ENCODE measurements at places on chromosomes 3 and 15.
A peak's percentile ranks its signal among the peaks of the same experiment; 100 is the strongest.

DNA sequence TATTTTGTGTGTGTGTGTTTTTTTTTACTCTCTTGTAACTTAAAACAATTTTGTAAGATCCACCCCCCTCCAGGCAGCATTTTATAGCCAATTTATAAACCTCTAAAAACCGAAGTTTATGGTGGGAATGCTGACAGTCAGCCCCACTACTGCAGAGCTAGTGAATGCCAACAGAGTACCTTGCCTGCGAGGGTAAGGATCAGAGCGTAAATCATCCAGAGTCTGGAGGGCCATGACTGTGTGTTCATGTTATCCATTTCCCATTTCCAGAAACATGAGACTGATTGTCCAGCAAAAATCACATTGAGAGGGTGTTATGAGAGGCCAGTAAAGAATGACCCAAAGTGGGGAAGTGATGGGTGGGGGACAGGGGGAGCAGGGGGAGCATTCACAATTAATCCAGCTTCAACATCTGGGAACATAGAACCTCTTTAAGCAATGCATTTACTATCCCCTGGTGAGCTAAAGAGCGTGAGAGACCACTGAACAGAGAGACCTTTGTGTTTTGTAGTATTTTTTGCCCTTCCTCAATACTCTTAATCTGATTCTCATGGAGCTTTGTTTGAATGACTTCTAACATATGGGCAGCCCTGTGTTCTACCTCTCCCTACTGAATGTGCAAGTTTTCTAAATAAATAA is 464.5 kb downstream of the RBMS3 start:
- H3K4me3 ChIP-seq = no peak overlapping the region
- no peaks in the 10 kb centered on the region for H3K36me3 ChIP-seq

GRCh38 chr3:24639481-24640329 is 145.1 kb upstream of the THRB start:
- H3K4me1 ChIP-seq = no peaks in the 10 kb centered on the region
- no peak overlapping the region for H3K4me3 ChIP-seq
- no peaks in the 10 kb centered on the region for H3K36me3 ChIP-seq
- H3K27me3 ChIP-seq = no peaks in the 10 kb centered on the region
- DNase-seq = no peak

- H3K36me3 ChIP-seq = no peaks in the 10 kb centered on the region
- no peaks in the 10 kb centered on the region for H3K4me1 ChIP-seq
- no peaks in the 10 kb centered on the region for H3K27me3 ChIP-seq
- no peak overlapping the region for H3K27ac ChIP-seq
- H3K4me3 ChIP-seq = no peak overlapping the region
Measured at GRCh38 chr3:64645243-64645642, 42.6 kb downstream of the ADAMTS9 start.

DNA sequence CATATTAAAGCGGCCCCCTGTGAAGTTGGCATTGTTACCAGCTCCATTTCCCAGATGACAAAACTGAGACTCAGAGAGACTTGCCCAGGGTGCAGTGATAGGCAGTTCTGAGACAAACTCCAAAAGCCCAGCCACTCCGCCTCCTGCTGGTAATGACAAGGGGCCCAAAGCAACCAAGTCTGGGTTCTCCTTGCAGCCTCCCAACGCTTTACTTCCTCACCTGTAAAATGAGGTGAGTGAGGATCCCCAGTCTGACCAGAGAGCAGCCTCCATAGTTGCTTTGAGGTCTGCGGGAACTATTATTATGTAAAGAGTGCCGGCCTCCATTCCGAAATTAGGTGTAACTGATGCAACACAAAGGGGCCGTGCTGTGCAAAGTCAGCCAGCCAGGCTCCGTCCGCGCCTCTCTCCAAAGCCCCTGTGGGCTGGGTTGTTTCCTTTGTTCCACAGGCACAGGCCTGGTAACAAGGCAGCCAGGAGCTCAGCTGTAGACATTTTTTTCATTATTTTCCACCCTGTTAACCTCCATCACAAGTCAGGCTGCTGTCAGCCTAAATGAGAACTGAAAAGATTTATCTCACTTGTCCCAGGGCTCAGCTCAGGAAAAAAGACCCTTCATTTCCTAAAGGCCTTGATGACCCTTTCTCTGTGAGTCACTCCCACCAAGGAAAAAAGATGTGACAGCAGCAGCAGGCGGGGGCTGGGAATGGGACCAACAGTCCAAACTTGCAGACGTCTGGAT is 139.1 kb upstream of the RAD18 start:
- no peak overlapping the region for H3K4me3 ChIP-seq
- no peaks in the 10 kb centered on the region for H3K36me3 ChIP-seq
- no peak for DNase-seq
- no peaks in the 10 kb centered on the region for H3K27me3 ChIP-seq
- no peaks in the 10 kb centered on the region for H3K4me1 ChIP-seq
- H3K27ac ChIP-seq = no peak overlapping the region

DNA sequence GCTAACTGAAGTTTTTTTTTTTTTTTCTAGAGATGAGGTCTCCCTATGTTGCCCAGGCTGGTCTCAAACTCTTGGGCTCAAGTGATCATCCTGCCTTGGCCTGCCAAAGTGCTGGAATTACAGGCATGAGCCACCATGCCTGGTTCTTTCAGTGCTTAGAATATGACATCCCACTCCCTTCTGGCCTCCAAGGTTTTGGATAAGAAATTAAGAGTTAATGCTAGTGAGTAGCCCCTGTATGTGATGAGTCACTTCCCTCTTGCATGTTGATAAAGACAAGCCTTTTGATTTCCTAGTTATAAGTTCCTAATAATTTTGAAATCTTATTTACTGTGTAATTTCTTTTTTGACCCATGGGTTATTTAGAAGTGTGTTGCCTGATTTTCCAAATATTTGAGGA is 35.7 kb upstream of the DNAJC19 start:
- DNase-seq = no peak
- no peak overlapping the region for H3K27ac ChIP-seq
- H3K4me1 ChIP-seq = no peaks in the 10 kb centered on the region
- peaks cover 2% of the 10 kb centered on the region for H3K36me3 ChIP-seq

GRCh38 chr3:76308541-76308940 is 523.2 kb upstream of the ZNF717 start:
- H3K4me1 ChIP-seq = no peaks in the 10 kb centered on the region
- no peak overlapping the region for H3K4me3 ChIP-seq
- H3K27me3 ChIP-seq = no peaks in the 10 kb centered on the region

GRCh38 chr15:73926219-73927002 is at the start of gene LOXL1:
Gene LOXL1, plus strand, starts transcription at chr15:73926462. Its CDS starts 322 bp downstream, at chr15:73926784.
- no peaks in the 10 kb centered on the region for H3K27me3 ChIP-seq
- H3K4me3 ChIP-seq = peak within 1 kb of the TSS; percentile 62
- no peaks in the 10 kb centered on the region for H3K36me3 ChIP-seq
- H3K4me1 ChIP-seq = peaks cover 51% of the 10 kb centered on the region
- no peak within 1 kb of the TSS for H3K27ac ChIP-seq

GRCh38 chr3:108833611-108834010 is 11.0 kb downstream of the TRAT1 start:
- peaks cover 11% of the 10 kb centered on the region for H3K36me3 ChIP-seq
- H3K27ac ChIP-seq = peak overlapping the region; percentile 94
- H3K27me3 ChIP-seq = no peaks in the 10 kb centered on the region
- peak overlapping the region; percentile 63 for H3K4me3 ChIP-seq
- H3K4me1 ChIP-seq = peaks cover 88% of the 10 kb centered on the region

DNA sequence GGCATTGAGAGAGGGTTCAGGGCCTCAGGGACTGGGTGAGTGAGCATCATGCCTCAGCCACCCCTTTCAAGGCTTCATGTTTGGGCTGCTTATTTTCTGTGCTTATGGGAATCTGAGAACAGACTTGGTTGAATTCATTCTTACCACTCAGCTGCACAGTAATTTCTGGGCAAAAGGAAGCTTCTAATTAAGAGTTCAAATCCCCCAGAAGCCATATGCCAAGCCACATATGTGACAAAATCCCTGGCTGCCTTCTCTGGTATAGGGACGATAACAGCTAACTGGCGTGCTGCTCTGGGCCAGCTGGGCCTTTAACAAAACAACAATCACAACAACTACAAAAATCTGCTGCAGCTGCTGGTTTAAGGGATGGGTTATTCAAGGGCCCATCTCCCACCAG is 181.0 kb upstream of the ANKRD28 start:
- H3K4me1 ChIP-seq = no peaks in the 10 kb centered on the region
- no peak for DNase-seq
- peaks cover 3% of the 10 kb centered on the region for H3K27me3 ChIP-seq
- H3K4me3 ChIP-seq = no peak overlapping the region
- H3K27ac ChIP-seq = no peak overlapping the region

DNA sequence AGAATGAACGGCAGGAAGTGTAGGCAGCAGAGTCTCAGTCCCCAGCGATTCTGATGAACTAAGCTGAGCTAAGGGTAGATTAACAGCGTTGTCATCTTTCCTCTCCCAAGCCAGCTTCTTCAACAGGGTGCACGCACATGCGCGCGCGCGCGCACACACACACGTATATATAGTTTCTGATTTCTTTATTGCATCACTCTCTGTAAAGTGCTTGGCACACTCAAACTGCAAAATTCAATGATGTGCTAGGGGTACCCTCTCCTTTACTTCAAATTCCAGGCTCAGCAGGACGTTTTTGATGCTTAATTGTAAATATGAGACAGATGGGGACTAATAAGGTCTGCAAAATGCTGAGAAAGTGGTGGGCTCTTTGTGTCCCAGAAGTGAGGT is 26.1 kb upstream of the VPS8 start:
- H3K4me1 ChIP-seq = peaks cover 26% of the 10 kb centered on the region
- H3K27ac ChIP-seq = no peak overlapping the region
- H3K27me3 ChIP-seq = peaks cover 3% of the 10 kb centered on the region

DNA sequence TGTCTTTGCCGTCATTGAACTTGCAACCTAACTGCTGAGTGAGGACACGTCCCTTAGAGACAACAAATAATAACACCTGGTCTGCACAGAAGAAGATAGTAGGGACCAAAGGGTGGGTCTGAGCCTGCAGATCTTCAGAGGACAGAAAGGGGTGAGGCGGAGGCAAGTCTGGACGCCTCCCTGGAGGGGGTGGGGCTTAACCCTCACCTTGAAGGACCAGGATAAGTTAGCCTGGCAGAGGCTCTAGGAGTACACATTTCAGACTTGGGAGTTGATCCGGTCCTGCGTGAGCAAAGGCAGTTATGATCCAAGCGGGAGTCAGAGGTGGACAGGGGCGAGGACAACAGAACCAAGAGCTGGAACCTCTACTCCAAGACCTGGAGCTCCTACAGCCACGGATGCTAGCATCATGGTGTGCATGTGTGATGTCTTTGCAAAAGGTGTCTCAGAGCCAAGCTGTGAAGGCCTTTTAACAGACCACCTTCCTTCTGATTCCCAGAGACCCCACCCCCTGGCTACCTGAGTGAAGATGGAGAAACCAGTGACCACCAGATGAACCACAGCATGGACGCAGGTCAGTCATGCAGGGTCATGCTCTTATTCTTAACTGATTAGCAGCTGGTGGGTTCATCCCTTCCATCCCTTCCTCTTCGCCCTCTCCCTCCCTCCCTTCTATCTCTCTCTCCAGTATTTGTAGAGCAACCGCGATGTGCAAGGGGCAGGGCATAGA is 88.0 kb downstream of the AAGAB start:
- H3K27me3 ChIP-seq = no peaks in the 10 kb centered on the region
- peaks cover 22% of the 10 kb centered on the region for H3K4me1 ChIP-seq
- peaks cover 67% of the 10 kb centered on the region for H3K36me3 ChIP-seq
- peak overlapping the region; percentile 18 for H3K27ac ChIP-seq

DNA sequence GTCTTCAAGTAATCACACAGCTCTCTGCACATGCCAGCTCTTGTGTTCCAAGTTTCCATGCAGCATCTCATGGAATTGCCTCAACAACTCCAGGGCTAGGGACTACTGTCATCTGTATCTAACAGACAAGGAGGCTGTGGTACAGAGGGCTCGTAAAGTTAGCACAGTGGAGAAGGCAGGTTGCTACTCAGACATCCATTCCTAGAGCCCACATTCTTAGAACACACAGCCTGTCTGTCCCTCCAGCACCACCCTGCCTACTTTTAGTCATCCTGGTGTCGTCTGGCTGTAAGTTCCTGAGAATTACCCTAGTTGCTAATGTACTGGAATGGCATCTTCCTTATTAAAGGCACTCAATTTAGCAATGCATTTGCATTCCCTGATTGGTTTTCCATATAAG is 862.5 kb downstream of the FHIT start:
- H3K4me3 ChIP-seq = no peak overlapping the region
- no peaks in the 10 kb centered on the region for H3K27me3 ChIP-seq
- DNase-seq = no peak
- no peaks in the 10 kb centered on the region for H3K4me1 ChIP-seq
- H3K36me3 ChIP-seq = no peaks in the 10 kb centered on the region
- no peak overlapping the region for H3K27ac ChIP-seq

- peaks cover 2% of the 10 kb centered on the region for H3K36me3 ChIP-seq
- H3K4me3 ChIP-seq = no peak overlapping the region
- no peak for DNase-seq
- no peak overlapping the region for H3K27ac ChIP-seq
- no peaks in the 10 kb centered on the region for H3K27me3 ChIP-seq
Measured at GRCh38 chr15:67784856-67785430, 40.4 kb upstream of the SKOR1 start.

DNA sequence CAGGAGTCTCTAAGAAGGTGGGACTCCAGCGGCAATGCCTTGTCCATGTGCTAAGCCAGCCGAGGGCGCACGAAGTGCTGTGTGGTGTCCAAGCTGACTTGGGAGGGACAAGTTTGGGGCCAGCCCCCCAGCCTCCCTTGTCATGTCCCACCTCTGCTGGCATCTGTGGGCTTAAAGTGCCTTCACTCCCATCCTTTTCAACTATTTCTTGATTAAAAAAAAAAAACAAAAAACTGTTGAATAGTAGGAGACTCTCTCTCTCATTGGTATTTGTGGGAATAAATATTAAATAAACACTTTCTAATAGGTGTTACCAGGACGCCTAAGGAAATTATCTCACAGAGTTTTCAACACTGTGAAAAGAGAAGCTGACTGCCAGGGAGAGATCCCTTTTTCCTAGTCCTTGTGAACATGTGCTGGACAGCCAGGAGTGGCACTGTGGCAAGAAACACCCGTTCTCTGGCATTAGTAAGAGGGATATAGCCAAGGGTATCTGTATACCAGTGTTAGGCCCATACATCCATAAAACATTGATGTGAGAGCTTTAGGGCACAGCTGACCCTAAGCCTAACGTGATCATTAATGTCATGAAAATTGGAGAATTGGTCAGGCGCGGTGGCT is 158.0 kb downstream of the IGF1R start:
- peaks cover 3% of the 10 kb centered on the region for H3K36me3 ChIP-seq
- H3K4me1 ChIP-seq = peaks cover 26% of the 10 kb centered on the region
- no peaks in the 10 kb centered on the region for H3K27me3 ChIP-seq
- no peak for DNase-seq
- no peak overlapping the region for H3K4me3 ChIP-seq
- no peak overlapping the region for H3K27ac ChIP-seq

DNA sequence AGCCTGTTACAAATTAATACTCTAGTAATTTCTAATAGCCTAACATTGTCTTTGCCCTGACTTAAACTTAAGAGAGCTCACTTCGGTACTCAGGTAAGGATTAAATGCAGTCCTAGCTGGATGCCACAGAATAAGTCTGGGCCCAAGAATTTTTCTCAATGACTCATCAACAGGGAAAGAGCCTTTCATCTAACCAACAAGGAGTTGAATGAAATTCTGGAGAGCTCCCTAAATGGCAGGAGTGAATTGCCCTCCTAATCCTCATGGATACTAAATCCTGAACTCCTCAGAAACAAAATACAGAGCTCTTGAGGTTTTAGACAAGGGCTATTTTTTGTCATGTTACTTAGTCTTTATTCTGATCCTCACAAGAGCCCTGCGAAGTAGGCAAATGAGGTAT is 159.5 kb downstream of the PLCH1 start:
- no peak for DNase-seq
- H3K27ac ChIP-seq = no peak overlapping the region
- H3K27me3 ChIP-seq = peaks cover 8% of the 10 kb centered on the region
- H3K36me3 ChIP-seq = no peaks in the 10 kb centered on the region
- H3K4me1 ChIP-seq = peaks cover 8% of the 10 kb centered on the region

GRCh38 chr3:95407709-95408463 is 1345.0 kb downstream of the NSUN3 start:
- H3K27ac ChIP-seq = no peak overlapping the region
- H3K27me3 ChIP-seq = no peaks in the 10 kb centered on the region
- H3K36me3 ChIP-seq = no peaks in the 10 kb centered on the region

Data from activated T-cell treated with anti-CD3 and anti-CD28 coated beads, Interleukin-2, amount 50 U/mL, for 24 hours (primary cell).